ENCODE measurements at places on chromosomes 7 and 10.

GRCh38 chr7:140017543-140017942, 45.2 kb downstream of the PARP12 start:
- no peak for DNase-seq

- DNase-seq = no peak
These were observed 420 bp upstream of the KLHL7 start for GRCh38 chr7:23105086-23105643.

GRCh38 chr10:31604096-31604495, 285.1 kb downstream of the ZEB1 start:
- no peak for DNase-seq

DNA sequence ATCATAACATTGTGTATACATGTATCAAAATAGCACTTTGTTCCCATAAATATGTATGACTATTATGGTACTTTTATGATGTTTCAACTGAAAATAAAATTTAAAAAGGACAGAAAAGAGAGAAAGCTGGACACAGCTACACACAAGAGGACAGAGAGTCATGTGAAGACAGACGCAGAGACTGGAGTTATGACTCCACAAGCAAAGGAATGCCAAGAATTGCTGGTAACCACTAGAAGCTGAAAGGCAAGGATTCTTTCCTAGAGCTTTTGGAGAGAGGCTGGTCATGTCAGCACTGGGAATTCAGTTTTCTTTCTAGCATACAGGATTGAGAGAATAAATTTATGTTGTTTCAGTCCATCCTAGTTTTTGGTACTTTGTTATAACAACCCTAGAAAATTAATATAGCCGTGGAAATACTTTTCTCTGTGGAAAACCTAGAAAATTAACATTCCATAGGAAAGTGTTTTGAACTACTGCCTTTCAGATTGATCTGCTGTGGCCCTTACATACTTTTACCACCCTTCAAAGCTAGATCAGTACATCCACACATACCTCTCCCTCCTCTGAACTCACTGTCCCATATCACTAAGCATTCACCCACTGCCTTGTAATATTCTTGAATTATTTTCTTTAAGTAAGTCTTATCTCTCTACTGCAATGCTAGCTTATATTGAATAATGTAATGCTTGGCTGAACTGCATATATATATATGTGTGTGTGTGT, 575.3 kb downstream of the IPMK start:
- no peak for DNase-seq

DNA sequence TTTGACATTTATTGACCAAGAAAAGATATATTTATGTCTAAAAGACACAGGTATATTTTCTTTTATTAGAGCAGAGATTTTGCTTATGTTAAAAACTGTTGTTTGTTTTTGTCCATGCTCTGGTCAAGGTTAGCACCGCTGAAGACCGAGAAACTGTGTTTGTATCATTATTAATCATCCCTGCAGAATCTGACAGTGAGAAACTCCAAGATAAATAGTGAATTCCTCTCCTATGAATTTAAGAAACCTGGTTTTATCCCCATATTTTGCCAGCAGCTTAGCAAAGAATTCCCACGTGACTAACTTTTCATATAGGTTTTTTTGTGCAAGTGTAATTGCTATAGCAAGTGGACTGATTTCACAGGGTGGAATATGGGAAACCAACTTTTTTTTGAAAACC, 77.6 kb downstream of the FRMD4A start:
- no peak for DNase-seq

- DNase-seq = no peak
These were observed 186.5 kb downstream of the ELMO1 start for GRCh38 chr7:37262181-37262580.

DNA sequence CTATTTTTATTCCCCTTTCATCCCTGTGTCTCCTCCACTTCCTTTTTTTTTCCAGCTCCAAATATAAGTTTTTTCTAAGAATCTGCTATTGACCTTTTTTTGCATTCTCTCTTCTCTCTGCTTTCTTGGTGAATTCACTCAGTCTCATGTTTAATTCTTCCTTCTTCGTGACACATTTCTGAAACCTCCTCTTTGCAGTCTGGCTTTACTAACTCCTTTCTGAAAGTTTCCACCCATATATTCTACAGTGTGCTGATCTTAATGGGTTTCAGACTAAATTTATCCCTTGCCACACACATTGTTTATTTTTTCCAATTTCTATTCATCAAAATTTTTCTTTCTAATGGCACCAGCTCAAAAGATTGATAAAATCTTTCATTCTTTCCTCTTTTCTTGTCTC, 47.8 kb upstream of the CALD1 start:
- no peak for DNase-seq

DNA sequence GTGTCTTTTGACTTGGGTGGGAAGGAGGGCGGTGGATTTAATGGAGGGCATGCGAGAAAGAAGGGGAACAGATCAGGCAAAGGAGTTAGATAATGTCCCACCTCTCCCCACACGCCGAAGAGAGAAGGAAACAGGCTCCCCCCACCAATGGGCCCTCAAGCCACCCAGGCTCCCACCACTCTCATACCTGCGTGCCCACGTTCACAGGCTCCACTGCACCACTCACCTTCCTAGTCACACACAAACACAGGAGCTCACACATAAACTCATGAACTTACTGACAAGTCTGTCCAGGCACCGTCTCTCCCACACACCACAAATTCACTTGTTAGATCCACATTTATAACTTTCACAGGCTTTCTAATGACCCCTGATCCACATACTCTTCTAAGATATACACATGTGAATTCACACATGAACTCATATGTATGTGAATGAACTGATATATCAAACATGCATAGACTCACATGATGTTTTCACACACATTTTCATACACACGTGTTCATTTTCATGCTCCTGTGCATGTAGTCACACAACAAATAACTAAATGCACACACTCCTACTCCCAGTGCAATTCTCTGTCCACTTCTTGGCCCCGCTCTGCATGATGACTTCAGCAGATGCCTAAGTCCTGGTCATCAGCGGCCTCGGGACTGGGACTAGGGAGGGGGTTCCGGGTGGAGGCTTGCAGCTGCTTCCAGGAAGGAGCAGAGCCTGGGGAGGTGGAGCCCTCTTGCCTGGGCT, 1.5 kb downstream of the LZTS2 start:
- DNase-seq = no peak

DNA sequence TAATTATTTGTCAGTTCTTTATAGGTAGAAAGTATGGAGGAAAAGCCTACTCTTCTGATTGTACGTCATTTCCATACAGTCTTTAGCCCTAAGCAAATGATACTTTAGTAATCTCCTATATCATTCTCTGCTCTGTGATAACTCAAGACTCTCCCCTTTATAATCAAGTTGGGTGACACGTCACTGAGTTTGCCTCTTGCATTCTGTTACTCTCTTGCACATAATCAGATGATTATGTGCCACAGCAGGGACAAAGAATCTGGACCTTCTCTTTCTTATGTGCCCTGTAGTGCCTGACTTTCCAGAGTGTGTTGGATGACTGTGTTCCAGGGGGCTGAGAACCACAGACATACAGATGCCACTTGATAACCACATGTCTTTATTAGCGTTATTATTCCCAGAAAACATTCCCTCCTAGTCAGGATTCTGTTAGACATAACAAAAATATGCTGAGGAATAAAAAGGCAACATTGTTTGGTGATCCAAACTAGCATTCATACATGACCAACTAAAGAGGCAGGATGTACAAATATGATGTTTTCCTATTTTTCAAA, 116.4 kb upstream of the HGF start:
- no peak for DNase-seq

- DNase-seq = no peak
These were observed 89.9 kb downstream of the PHYHIPL start for GRCh38 chr10:59266321-59266720.

DNA sequence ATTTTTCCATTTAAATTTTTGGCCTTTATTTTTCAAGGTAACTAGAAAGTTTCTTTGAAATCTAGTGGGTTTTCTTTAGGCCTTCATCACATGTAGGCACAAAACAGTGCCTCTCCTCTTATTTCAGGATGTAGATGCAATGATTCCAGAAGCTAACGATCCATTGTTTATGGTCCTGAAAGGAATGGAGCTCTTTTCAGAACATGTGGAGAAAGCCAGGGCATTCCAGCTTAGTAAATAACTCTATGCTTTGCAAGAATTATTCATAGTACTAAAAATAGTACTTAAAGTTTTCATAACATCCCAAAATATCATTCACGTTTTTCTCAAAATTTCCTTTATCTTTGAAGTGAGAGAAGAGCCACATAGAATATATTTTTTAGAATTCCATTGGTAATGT, 91.3 kb downstream of the DYNC1I1 start:
- DNase-seq = no peak

DNA sequence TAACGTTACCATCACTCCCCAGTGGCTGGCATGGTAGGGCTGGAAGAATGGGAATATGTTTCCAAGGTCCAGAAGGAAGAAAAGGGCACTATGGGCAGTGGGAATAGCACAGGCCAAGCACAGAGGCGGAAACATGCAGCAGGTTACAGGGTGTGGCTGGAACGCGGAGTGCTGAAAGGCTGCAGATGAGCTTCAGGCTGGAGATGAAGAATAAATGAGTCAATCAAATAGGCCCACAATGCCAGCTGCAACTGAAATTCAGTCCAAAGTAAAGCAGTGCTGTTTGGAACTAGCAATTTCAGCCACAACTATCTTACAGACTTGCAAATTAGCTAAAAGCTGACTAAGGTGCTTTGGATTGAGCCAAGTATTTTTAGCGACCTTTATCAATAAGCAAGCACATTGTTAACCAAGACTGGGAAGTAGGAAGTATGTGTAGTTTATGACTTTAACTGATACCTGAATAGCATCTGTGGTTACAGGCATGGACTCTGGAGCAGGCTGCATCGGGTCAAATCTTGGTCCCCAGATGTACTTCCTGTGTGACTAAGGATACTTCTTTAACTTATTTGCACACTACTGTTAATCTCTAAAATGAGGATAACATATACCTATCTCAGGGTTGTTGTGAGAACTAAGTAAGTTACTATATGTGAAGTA, 77.5 kb upstream of the CTTNBP2 start:
- no peak for DNase-seq

- no peak for DNase-seq
These were observed 6.4 kb downstream of the CDHR1 start for GRCh38 chr10:84200537-84201243.

DNA sequence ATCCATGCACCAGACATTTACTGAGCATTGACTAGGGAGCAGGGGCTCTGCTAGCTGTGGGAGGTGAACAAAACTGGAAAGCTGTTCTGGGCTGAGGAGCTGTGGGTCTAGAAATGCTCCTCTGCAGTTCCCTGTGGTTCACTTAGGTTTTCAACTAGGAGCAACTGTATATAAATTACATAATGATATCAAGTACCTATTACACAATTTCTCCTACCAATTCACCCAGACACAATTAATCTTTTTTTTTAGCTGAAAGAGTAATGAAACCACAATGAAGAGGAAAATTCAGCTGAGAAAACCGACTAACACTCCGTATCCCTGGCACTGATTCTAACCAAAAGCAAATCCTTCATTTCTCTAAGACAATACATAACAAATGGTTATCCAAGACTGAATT, 39.4 kb downstream of the COL28A1 start:
- DNase-seq = no peak

DNA sequence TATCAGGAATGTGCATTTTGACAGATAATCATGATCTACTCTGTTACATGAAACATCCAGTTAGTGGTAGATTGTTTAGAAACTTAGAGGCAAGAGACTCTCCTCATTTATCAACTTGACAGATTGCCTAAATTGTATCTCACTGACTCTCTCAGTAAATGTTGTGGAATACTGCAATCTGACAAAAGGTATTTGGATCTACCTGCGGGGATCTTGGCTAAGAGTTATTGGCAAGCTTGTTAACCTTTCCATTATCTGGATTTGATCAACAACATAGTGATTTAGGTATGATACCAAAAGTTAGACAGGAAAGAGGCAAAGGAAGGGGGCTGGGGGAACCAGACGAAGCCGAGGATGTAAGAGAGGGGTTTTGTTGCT, 2.0 kb downstream of the VSTM2A start:
- DNase-seq = no peak

DNA sequence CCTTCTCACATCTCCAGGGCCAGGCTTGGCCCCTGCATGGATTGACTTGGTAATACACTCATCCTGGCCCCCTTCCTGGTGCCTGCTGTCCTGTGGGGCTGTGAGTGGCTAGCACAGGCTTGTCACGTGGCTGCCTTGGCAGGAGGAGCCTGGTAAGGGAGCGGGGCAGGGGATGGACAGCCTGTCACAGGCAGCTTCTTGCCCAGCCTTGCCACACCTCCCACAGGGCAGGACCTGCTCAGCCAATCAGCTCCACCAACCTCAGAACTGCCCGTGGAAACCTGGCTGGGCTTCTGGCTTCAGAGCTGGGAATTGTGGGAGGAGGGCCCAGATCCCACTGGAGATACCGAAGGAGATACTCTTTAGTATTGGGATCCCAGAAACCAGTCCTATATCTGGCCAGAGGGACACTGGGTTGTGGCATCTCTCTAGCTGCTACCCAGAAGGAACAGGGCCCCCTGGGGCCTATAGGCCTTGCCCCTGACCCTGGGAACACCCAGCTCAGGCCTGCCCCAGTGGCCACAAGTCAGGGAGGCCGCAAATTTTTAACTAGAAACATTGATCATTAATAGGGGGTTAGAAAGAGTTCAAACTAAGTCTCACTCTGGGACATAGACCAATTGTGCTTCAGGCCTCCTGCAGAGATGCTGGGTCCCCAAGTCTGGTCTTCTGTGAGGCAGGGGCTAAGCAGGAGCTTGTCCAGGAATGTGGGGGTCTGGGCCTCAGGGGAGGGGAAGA, at the start of gene HOGA1:
TSS of gene HOGA1 (plus strand) at position 330 of the 738 bp plus-strand sequence. CDS start at position 645, 315 bp downstream.
- DNase-seq = no peak

DNA sequence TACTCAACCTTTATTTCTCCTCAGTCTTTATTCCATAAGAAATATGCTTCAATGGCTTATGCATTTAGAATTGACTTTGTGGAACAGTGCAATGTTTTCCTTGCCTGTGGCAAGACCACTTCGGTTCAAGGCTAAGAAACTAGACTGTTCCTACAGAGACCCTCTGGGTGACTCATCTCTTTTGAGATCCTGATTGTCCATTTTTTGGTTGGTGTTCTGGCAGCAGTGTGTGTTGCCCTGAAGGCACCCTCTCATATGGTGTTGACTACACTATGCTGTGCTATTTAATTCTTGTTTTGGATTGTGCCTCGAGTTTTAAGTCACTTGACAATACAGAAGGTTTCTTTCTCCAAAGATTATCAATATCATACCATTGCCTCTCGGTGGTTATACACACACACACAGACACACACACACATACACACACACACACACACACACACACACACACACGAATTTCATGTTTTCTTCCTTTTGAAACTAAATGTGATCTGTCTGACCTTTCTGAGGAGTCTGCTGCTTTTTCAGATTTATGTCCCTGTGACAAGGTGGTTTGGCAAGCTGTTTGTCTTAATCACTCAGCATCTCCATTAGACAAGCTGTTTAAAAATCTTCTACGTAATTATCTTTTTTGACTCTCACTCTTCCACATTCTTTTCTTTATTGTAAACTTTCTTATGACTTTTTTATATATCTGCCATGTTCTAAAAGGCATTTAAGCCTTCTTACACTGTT, 187.2 kb downstream of the VTI1A start:
- DNase-seq = no peak

- no peak for DNase-seq
These were observed 67.0 kb upstream of the ITGB1 start for GRCh38 chr10:33025039-33025438.
